ENCODE measurements at places on chromosomes 2 and 18. TPM values are rescaled to one million over a fixed set of nuclear protein-coding genes. Genes with fewer than 3 reads are reported as not detected.

GRCh38 chr18:67845035-67845434 lies 328.5 kb upstream of the DSEL start:
- DNase-seq: no peak

GRCh38 chr2:203366639-203367466 lies 38.7 kb downstream of the ABI2 start:
- no peak for DNase-seq

- no peak for DNase-seq
Measured at GRCh38 chr2:196949116-196949515, 22.6 kb upstream of the PGAP1 start.

Gene PRADC1
- total RNA-seq: 12.5 TPM

- DNase-seq: no peak
Measured at GRCh38 chr2:240383871-240384700, 51.4 kb upstream of the GPC1 start.

- DNase-seq: peak; percentile 56
Measured at GRCh38 chr2:191678437-191679100, 633 bp downstream of the NABP1 start.

DNA sequence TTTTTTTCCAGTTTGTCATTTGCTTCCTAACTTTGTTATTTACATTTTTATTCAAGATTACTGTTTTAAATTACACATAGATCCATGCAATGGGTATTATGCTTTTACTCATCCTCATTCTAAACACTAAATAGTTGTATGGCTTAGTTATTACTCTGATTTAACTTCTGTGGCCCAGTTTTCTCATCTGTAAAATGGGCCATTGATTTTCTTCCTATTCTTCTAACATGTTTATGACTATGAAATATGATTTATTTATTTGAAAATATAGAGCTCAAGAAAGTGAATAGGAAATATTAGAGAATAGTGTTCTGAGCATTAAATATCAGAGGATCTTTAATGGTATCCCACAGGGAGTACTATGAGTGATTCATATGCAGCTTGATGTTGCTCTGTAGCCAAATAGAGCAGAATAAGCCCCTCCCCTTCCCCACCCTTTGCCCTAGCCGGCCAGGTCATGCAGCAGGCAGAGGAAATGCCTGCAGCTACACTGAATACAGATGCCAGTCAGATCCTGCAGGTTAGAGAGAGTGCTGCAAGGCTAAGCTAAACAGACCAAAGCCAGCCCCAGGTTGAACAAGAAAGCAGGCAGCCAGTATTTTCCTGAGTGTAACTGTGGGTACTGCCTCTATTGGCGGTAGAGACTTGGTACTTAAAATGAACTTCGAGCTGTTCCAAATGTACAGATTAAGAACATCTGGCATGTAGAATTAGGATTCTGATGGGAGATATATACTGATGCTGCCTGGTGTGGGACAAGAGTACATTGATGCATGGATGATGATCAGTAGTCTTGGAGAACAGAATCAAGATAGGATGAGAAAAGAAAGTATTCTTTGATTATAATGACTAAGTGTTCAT lies 11.7 kb upstream of the ACYP2 start:
- DNase-seq: peak; percentile 28

- peak; percentile 11 for DNase-seq
Measured at GRCh38 chr2:189791338-189792042, 7.2 kb downstream of the PMS1 start.
